ENCODE measurements at places on chromosomes 16 and 17.

GRCh38 chr17:27906226-27906580 is 13.0 kb upstream of the LYRM9 start:
- DNase-seq: no peak

DNA sequence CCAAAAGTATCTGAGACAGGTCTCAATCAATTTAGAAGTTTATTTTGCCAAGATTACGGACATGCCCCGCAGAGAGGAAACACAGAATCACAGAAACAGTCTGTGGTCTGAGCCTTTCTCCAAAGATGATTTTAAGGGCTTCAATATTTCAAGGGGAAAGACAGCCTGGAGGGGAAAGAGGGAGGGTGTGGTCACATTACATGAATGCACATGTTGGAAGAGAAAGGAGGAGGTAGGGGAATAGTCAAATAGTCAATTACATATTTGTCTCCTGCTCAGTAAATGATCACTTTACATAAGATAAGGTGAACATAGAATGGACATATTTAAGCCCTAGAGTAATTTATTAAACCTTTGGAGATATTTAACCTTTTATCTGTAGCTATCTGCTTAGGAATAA is 12.3 kb downstream of the UNC45B start:
- no peak for DNase-seq

DNA sequence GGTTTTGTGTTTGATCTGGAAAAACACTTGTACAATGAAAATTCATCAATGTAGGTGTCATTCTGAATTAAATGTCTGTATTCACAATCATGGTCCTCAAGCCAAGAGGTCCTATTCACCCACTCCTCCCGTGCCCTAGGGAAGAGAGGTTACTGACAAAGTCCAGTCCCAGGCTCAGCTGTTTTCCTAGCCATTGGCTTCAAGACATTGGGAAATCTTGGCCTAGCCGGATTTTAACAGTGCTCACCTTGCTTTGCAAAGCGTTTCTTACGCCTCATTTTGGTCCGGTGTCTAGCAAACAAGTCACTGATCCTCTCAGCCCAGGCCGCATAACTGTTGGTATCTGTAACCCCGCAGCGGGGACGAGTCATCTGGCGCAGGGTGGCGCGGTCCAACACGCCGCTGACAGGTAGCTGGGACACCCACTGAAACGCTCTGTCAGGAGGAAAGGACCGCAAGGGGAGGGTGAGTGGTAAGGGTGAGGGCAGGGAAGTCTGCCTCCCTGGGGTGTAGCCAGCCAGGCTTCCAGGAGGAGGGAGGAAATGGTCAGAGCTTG is 16.7 kb downstream of the MMP28 start:
- no peak for DNase-seq

GRCh38 chr17:43880420-43880991 is 26.8 kb downstream of the MPP2 start:
- DNase-seq: peak; percentile 28

GRCh38 chr17:78374631-78375274 is 3.7 kb upstream of the PGS1 start:
- no peak for DNase-seq

Data from T-helper 2 cell (primary cell).